CD4-positive, alpha-beta T cell treated with Interleukin-21 for 1 hour (primary cell): ENCODE measurements at places on chromosomes 5 and 9.
A peak's percentile ranks its signal among the peaks of the same experiment; 100 is the strongest.

DNA sequence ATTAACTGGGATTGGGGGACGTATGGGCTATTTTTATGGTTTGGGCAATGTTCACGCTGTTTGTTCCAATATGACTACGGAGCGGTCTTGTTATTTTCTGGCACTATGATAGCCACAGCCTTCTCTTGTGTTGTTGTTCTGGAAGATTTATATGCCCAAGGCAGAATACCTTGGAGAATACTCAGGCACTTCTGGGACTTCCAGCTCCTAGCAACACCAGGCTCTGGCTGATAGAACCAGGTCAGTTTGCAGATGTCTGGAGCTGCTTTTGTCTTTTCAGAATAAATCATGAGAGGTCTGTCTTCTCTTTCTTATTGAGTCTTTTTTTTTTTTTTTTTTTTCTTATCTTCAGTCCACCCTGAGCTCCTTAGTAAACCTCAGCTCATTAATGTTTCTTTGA, 262.5 kb downstream of the MED10 start:
- DNase-seq, result no peak

- DNase-seq, result no peak
Measured at GRCh38 chr9:87528969-87529368, 31.3 kb downstream of the DAPK1 start.

GRCh38 chr5:132445640-132445923, 45.0 kb downstream of the IRF1 start:
- no peak for DNase-seq

- no peak for DNase-seq
Measured at GRCh38 chr5:25027526-25027925, 382.7 kb upstream of the CDH10 start.

- DNase-seq, result peak; percentile 81
Measured at GRCh38 chr5:177599731-177600507, at the start of gene B4GALT7. Gene B4GALT7, plus strand, starts transcription at chr5:177600132. Its CDS starts 79 bp downstream, at chr5:177600211.

GRCh38 chr5:159286420-159287035, 23.4 kb downstream of the UBLCP1 start:
- peak; percentile 46 for DNase-seq
